ENCODE measurements at places on chromosomes 4 and X. TPM values are rescaled to one million over a fixed set of nuclear protein-coding genes. Genes with fewer than 3 reads are reported as not detected.

MEPE gene
- total RNA-seq, result not detected

FMR1 gene
- total RNA-seq, result 35.8 TPM

PHOX2B gene
- total RNA-seq, result not detected

ABCG2 gene
- 0.59 TPM for total RNA-seq

APBB2 gene
- total RNA-seq, result 89.0 TPM

SPANXA2 gene
- 0.29 TPM for total RNA-seq

TTC29 gene
- under 0.01 TPM for total RNA-seq

HS3ST1 gene
- total RNA-seq, result under 0.01 TPM

CSAG2 gene
- not detected for total RNA-seq

ADH7 gene
- total RNA-seq, result not detected

NOA1 gene
- 32.9 TPM for total RNA-seq

LEF1 gene
- total RNA-seq, result 7.7 TPM

PAGE1 gene
- not detected for total RNA-seq

KIAA1210 gene
- not detected for total RNA-seq

SMIM43 gene
- total RNA-seq, result 0.72 TPM

DNA sequence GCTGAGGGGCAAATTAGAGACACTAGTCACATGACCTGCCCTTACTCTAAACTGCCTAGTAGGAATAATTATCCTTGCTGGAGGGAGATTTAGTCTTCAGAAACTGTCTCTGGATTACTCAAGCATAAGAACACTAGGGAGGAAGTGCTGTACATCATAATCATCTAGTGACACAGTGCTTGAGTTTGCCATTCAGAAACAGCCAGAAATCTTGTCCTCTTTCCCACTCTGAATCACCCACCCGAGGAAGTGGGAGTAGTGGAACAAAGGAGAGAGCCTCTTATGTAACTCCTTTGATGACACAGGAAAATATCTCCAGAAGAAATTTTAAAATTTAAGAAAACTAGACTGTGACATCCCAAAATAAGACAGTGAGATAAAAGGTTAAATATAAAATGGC is 69.3 kb upstream of the PCDH19 start:
- no peak for DNase-seq

DNA sequence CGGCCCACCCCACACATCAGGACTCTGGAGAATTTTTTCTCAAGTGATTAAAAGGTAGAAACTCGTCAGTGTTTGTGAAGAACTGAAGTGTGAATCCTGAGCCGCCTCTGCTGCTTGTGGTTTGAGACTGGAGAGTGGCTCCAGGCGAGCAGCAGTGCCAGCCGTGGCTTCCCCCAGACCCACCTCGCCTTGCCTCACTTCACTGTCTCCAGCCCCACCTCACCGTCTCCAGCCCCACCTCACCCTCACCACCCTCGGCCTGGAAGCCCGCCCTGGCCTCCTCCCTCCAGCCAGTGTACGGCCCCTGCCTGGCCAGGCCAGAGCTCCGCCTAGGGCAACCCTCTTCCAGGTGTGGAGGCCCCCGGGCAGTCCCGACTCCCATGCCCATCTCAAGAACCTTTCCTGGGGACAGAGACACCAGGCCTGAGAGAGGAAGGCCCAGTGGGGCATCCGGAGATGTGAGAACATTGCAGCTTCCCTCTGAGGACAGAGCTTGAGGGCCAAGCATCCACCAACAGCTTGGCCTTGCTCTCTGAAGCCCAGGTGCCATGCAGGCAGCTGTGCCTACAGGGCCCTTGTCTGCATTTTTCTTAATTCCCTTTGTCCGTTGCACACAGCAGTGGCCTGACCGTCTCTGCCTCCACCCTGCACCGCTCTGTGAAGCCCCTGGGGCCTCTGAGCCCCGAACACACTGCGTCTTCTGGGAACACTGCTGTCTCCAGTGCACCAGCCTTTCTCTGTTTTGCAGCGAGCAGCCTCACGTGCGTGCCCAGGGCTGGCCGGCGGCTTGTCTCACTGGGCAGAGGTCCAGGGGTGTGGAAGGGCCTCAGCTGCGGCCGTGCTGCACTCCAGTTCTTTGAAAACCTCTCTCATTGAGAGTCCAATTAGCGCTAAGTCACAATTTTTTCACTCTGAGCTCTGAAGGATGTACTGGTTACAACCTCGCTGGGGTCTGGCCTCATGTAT is 13.8 kb downstream of the SH3BP2 start:
- peak; percentile 74 for DNase-seq

GRCh38 chr4:6778435-6778834 is 4.1 kb upstream of the KIAA0232 start:
- DNase-seq, result no peak

- no peak for DNase-seq
These were observed 47.1 kb upstream of the THOC2 start for GRCh38 chrX:123779908-123780396.

- DNase-seq, result no peak
These were observed 83.5 kb upstream of the INTU start for GRCh38 chr4:127548990-127549925.

DNA sequence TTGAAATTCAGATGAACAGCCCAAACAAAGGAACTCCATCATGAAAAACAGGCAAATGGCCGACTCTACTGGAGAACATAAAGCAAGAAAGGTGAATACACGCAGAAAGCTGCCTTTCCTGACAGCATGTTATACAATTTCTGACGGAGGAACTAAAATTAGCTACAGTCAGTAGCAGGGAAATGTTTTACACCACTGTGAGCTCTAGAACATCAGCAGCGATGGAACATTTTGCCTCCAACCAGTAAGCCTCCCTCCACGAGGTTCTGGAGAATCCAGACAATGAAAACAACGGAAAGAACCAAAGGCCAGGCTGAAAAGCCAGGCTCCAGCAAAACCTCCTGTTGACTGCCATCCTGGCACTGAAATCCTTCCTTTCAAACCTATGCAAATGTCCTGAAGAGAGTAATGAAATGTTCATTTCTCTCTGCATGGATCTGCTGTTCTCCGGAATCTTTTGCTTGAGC is 78.9 kb downstream of the IRF2 start:
- DNase-seq, result no peak

DNA sequence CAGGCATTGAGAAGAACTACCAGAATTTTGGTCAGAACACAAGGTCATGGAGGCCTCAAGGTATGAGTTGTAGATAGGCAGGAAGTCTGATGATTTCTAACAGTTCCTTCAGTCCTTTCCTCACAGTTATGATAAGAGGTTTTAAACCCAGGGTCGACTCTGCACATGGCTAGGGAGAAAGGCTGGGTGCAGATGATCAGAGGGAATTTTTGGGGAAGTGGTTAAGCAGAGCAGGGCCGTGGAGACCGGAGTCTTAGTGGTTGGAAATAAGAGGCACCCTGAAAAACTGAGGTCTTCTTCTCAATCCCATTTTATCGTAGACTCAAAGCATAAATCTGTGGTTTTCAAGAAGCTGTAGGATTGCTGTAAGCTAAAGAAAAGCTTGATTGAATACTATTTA is 118.5 kb upstream of the ANK2 start:
- no peak for DNase-seq

GRCh38 chr4:68283095-68283494 is 37.6 kb upstream of the TMPRSS11B start:
- no peak for DNase-seq

DNA sequence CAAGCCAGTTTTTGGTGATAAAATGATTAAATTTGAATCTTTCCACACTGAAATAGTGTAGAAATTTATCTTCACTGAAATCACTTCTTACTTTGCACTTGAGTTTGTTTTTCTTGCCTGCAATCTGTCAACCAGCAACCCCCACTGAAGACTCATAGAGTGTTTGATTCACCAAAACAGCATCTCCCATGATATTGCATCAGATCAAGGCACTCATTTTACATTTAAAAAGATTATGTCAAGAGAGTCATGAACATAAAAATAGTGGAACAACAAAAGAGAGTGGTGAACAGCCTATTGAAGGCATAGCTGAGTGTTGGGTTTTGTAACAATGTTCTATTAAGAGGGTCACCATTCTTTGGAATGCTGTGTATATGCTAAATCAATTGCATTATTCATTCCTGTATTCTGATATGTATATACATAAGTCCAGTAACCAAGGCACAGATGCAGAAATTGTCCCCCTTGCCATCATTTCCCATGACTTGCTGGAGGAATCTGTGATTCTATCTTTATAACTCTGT is 1934.9 kb downstream of the ARAP2 start:
- no peak for DNase-seq

- no peak for DNase-seq
These were observed 1.3 kb downstream of the NOP14 start for GRCh38 chr4:2961811-2962441.

DNA sequence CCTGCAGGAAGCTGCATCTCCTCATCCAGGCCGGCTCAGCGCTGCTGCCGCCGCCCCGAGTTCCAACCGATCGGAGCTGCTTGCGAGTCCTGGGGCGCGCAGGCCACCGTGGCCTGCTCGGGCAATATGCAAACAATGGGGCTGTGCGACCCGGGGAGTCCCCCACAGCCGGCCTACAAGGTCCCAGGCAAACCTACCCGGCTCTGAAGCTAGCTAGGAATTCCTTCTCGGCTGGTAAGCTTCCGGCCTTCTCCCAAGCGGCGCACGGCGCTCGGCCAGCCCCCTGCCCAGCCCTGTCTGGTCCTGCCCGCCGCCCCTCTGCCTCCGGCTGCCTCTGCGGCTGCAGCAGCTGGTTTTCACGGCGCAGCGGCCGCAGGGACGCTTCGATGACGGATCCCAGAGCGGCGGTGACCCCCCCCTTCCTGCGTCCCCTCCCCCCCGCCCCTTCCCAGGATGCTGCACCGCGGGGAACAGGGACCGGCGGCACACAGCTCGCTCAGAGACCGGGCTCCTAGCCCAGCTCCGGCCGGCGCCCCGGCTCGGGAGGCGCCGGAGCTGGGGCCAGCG is 59.4 kb downstream of the TSC22D3 start:
- DNase-seq, result no peak

- no peak for DNase-seq
These were observed 419.6 kb upstream of the LCORL start for GRCh38 chr4:18441203-18441590.

DNA sequence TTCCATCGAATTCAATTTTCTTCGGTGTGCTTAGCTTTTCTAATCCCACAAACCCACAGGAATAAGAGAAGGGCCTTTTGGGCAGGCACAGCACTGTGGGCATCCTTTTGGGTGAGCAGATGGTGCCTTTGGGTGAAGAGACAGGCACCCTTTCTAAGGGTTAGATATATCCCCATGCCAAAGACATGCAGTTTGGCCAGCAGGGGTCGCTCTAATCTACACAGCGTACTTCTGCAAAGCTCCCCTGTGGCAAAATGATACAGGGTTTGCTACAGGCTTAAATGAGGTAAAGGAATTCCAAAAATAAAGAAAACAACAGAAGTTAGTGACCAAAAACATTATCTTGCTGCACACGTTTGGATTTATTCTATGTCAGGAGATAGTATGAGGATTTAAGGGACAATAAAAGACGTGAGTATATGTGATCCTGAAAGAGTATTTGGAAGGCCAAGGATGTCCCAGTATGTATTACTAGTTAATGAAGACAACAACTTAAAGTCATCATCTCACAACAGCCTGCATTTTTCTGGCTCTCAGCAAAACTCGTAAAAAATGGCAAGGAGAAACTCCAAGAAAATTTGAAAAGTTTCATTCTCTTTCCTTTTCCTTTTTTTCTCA is 49.5 kb downstream of the PHEX start:
- no peak for DNase-seq

- no peak for DNase-seq
These were observed 388.4 kb upstream of the HS3ST1 start for GRCh38 chr4:11817088-11817487.

DNA sequence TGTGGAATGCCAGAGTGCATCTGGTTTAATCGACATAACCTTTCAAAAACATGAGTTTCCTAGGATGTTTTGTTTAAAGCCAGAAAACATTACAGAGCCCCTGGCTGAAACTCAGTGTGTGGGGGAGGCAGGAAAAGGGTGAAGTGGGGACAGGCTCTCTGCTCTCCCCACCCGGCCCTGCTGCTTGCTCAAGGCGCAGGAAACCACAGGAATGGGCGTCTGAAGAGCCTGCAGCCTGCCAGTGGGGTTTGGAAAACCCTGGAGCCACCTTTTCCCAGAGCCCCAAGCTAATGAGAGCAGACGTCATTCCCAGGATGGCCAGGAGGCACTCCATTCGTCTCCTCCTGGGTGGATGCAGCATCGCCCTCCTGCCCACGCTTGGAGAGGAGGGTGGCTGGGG is 240.6 kb downstream of the AFAP1 start:
- peak; percentile 97 for DNase-seq

- peak; percentile 29 for DNase-seq
These were observed 392.0 kb downstream of the GBA3 start for GRCh38 chr4:23084559-23085248.

- no peak for DNase-seq
These were observed 23.2 kb upstream of the SMIM20 start for GRCh38 chr4:25890571-25891485.

GRCh38 chr4:104592183-104592582 is 97.5 kb upstream of the CXXC4 start:
- no peak for DNase-seq

DNA sequence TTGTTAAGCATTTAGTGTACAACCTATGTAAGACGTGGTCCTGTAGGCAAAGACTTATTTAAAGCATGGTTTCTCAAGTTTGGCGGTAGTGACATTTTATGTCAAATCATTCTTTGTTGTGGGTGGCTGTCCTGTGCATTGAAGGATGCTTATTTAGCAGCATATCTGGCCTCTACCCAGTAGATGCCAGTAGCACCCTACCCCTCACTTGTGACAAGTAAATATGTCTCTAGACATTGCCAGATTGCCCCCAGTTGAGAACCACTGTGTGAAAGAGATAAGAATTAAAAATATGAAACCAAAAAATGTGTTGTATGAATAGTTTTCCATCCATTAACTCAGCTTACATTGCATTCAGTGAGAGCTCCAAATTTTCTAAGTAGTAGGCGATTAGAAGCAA is 25.5 kb downstream of the MMAA start:
- DNase-seq, result no peak

- peak; percentile 90 for DNase-seq
These were observed 593 bp downstream of the ELF4 start for GRCh38 chrX:130109429-130110378.

DNA sequence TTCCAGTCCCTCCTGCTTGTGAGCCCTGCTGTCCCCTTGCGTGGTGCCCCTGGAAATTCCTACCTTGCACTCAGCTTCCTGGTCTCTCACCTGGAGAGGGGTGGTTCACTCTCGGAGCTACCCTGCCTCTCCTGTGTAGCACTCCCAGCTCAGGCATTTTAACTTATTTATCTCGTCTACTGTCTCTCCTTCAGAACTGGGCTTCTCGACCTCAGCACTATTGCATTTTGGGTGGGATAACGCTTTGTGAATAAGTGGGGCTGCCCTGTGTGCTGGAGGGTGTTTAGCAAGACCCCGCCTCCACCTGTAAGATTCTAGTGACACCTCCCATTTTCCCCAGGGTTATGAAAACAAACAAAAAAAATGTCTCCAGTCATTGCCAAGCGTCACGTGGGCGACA is 56.0 kb upstream of the SORCS2 start:
- peak; percentile 29 for DNase-seq

- DNase-seq, result no peak
These were observed 25.6 kb upstream of the TBC1D19 start for GRCh38 chr4:26558166-26558895.

GRCh38 chrX:119008110-119008744 is 33.8 kb downstream of the LONRF3 start:
- DNase-seq, result peak; percentile 69

GRCh38 chr4:38075370-38076152 is 115.4 kb downstream of the PTTG2 start:
- DNase-seq, result no peak
